ENCODE measurements at places on chromosomes 16 and 17. TPM values are rescaled to one million over a fixed set of nuclear protein-coding genes. Genes with fewer than 3 reads are reported as not detected.

DNA sequence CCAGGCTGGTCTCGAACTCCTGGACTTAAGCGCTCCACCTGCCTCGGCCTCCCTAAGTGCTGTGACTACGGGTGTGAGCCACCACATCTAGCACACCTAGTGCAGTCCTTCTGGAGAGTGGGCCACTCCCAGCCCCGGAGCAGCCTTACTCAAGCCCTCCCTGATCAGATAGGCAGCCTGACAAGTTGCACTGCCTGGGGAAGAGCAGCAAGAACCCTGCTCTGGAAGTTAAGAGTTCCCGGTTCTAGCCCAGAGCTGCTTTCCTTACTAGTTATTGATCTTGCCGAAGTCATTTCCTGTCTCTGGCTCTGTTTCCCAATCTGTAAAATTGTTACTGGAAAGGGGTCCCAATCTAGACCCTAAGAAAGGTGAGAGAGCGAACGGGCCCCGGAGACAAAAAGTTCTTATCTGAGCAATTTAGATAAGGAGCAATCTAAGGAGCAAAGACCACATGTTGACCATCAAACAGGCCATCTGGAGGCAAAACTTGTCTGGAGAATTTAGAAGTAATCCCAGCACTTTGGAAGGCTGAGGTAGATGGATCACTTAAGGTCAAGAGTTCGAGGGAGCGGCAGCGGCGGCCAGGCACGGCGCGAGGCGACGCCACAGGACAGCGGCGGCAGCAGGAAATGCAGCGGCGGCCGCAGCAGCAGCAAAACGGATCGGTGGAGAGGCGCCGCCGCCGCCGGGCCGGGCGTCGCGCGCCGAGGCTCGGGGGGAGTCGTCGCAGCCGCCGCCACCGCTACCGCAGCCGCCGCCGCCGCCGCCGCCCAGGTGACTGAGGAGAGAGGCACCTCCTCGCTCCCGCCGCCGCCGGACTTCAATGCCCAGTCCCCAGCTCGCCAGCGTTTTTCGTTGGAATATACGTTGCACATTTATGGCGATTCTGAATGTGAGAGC is 4.3 kb upstream of the NAGLU start:
- peaks cover 6% of the 10 kb centered on the region for H3K27me3 ChIP-seq
- DNase-seq = peak; percentile 42
- H3K4me1 ChIP-seq = peaks cover 28% of the 10 kb centered on the region
- H3K4me3 ChIP-seq = peak overlapping the region; percentile 61

DNA sequence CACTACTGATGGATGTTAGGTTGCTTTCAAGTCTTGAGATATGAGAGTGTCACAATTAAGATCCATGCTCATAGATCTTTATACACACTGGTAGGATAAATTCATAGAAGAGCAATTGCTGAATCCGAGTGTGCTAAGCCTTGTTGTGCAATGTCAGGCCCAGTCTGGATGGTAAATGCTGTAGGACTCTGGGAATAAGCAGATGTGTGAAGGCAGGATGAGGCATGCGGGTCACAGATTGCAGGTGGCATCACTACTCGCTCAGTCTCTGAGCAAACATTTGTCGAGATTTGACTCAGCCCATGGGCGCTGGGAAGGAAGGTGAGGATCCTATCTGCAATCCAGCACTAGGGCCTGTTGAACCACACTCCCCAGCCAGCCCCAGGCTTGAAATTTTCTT is 40.7 kb downstream of the TMEM186 start:
- H3K27ac ChIP-seq = no peak overlapping the region
- peaks cover 2% of the 10 kb centered on the region for H3K4me1 ChIP-seq
- no peaks in the 10 kb centered on the region for H3K27me3 ChIP-seq
- H3K4me3 ChIP-seq = no peak overlapping the region
- no peak for DNase-seq

DNA sequence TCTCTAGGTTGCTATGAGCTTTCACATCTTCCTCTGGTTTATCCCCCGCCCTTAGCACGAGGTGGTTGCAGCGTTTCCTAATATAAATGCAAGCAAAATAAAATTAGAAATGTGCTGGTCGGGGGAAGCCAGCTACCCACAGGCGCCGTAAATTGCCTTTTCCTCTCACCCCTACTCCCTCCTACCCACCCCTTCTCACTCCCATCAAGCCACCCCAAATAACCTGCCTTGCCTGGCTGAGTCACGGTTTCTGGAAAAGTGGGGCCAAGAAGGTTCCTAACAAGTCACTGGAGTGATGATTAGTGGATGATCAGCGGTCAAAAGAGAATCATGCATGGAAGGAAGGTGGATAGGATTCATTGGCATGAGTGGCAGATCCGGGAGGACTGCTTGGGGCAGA is 120.9 kb upstream of the RBFOX1 start:
- no peaks in the 10 kb centered on the region for H3K4me1 ChIP-seq
- H3K27ac ChIP-seq = no peak overlapping the region
- H3K4me3 ChIP-seq = no peak overlapping the region

GRCh38 chr16:65285128-65286048 is 163.5 kb upstream of the CDH11 start:
- peaks cover 16% of the 10 kb centered on the region for H3K27me3 ChIP-seq
- no peak overlapping the region for H3K4me3 ChIP-seq
- H3K36me3 ChIP-seq = no peaks in the 10 kb centered on the region
- DNase-seq = no peak
- H3K4me1 ChIP-seq = peaks cover 12% of the 10 kb centered on the region
- H3K27ac ChIP-seq = no peak overlapping the region

DNA sequence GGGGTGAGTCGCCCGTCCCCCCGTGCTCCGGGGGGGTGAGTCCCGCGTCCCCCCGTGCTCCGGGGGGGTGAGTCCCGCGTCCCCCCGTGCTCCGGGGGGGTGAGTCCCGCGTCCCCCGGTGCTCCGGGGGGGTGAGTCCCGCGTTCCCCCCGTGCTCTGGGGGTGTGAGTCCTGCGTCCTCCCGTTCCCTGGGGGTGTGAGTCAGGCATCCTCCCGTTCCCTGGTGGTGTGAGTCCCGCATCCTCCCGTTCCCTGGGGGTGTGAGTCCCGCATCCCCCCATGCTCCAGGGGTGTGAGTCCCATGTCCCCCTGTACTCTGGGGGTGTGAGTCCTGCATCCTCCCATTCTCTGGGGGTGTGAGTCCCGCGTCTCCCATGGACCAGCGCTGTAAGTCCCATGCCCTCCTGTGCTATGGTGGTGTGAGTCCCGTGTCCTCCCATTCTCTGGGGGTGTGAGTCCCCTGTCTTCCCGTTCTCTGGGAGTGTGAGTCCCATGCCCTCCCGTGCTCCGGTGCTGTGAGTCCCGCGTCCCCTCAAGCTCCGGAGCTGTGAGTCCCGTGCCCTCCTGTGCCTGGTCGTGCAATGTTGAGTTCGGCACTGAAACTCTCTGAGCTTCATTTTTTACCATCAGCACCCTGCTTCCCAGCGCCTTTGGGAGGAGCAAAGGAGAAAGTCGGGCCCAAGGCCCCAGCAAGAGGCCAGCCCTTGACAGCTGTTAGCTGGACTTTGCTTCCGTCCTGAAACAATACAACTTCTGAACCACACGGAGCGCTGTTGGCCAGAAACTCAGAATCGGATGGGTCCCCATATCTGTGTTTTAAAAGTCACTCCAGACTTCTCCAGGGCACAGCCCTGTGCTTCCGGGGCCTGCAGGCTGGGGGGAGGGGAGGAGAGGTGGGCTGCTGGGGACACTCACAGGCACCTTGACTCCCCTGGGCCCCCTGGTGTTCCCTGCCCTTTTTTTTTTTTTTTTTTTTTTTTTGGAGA is 11.5 kb upstream of the ZC3H18 start:
- H3K4me3 ChIP-seq = no peak overlapping the region
- peaks cover 47% of the 10 kb centered on the region for H3K27me3 ChIP-seq
- no peak overlapping the region for H3K27ac ChIP-seq
- H3K36me3 ChIP-seq = no peaks in the 10 kb centered on the region
- DNase-seq = no peak

DNA sequence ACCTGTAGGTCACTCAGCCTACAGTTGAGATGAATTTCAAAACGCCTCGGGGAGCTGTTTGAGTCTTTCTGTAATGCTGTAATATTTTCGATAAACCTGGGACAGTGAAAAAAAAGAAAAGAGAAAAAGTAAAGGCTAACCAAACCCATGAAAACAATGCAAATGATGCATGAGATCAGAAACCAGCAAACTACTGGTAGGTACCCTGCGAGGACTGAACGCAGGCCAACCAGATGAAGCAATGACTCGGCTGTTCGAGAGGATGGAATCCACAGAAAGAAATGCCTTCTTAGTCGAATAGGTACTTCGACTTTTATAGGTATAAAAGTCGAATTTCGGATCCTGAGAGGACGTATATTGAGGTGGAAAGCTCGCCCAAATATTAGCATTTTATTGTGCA is 509 bp upstream of the ATAD5 start:
- H3K36me3 ChIP-seq = peaks cover 7% of the 10 kb centered on the region
- no peak for DNase-seq
- H3K27me3 ChIP-seq = no peaks in the 10 kb centered on the region
- peak overlapping the region; percentile 95 for H3K4me3 ChIP-seq
- H3K4me1 ChIP-seq = peaks cover 14% of the 10 kb centered on the region

DNA sequence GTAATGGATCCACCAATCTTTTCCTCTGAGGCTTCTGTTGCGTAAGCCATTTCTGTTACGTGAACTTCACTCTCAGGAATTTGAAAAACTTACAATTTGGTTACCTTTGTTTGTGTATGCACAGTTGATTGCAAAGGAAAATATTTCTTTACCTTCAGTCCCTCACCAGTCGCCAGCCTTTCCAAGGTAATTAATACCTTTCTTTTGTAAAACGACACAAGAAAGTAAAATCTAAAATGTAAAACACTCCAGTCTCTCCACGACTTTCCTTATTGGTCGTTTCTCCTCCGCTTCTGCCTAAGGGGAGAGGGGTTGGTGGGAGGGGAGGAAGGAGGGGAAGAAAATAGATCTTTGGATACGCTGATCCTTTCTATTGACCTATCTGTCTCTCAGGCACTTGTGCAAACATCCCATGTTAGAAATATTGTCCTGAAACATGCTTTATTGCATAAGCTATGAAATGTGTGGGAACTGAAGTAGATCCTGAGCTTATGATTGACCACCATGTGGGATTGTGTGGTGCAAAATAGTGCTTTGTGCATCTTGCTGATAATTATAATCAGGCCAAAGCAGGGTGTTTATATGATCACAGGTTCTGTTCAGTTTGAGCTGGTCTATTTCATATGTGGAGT is 32.4 kb upstream of the EFCAB13 start:
- no peaks in the 10 kb centered on the region for H3K36me3 ChIP-seq
- H3K4me3 ChIP-seq = no peak overlapping the region
- DNase-seq = no peak
- H3K27me3 ChIP-seq = peaks cover 3% of the 10 kb centered on the region
- H3K4me1 ChIP-seq = peaks cover 2% of the 10 kb centered on the region

Gene PRSS22
- total RNA-seq = 23.3 TPM

Gene SLX1B
- 40.6 TPM for total RNA-seq

Gene CRISPLD2
- 11.0 TPM for total RNA-seq

Gene KCNJ18
- not detected for total RNA-seq
